Activated CD4-positive, alpha-beta T cell treated with anti-CD3 and anti-CD28 coated beads, Interleukin-2, amount 10 ng/mL, durations not matched to agents 7 days and 5 days (primary cell): ENCODE measurements at places on chromosomes 3 and 15. TPM values are rescaled to one million over a fixed set of nuclear protein-coding genes. Genes with fewer than 3 reads are reported as not detected.

GRCh38 chr3:141231952-141232823, 563 bp downstream of the PXYLP1 start:
- peaks cover 63% of the 10 kb centered on the region for H3K4me1 ChIP-seq
- peak overlapping the region; percentile 70 for H3K27ac ChIP-seq
- H3K36me3 ChIP-seq: peaks cover 17% of the 10 kb centered on the region
- DNase-seq: peak; percentile 23

- no peak for DNase-seq
- peaks cover 52% of the 10 kb centered on the region for H3K4me1 ChIP-seq
- no peaks in the 10 kb centered on the region for H3K27me3 ChIP-seq
- H3K4me3 ChIP-seq: no peak overlapping the region
- peak overlapping the region; percentile 48 for H3K27ac ChIP-seq
Measured at GRCh38 chr3:152376351-152377183, 107.8 kb downstream of the MBNL1 start.

GRCh38 chr3:13636186-13636585, 87.3 kb downstream of the FBLN2 start:
- no peaks in the 10 kb centered on the region for H3K36me3 ChIP-seq
- no peak for DNase-seq
- no peak overlapping the region for H3K27ac ChIP-seq
- no peaks in the 10 kb centered on the region for H3K4me1 ChIP-seq
- H3K4me3 ChIP-seq: no peak overlapping the region
- no peaks in the 10 kb centered on the region for H3K27me3 ChIP-seq

- no peak for DNase-seq
- no peaks in the 10 kb centered on the region for H3K36me3 ChIP-seq
- no peaks in the 10 kb centered on the region for H3K4me1 ChIP-seq
- no peaks in the 10 kb centered on the region for H3K27me3 ChIP-seq
- H3K27ac ChIP-seq: no peak overlapping the region
Measured at GRCh38 chr3:79200456-79200855, 567.3 kb downstream of the ROBO1 start.

DNA sequence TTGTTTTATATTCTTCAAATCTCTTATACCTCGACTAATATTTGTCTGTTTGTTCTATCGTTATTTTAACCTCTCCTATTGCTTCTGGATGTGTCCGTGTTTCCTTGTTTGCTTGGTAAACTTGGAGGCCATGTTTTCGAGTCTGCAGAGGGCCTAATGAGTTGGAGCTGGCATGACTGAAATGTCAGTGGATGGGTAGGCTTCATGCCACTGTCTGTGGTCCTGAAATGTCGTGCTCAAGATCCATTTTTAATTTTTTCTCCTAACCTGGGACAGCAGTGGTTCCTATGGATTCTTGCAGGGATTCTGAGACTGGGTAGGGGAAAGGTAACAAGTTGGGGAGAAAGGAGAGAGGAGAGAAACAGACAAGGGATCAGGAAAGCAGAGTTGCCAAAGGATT, 18.8 kb upstream of the GASK1A start:
- H3K36me3 ChIP-seq: no peaks in the 10 kb centered on the region
- DNase-seq: no peak
- H3K27ac ChIP-seq: no peak overlapping the region
- H3K4me3 ChIP-seq: no peak overlapping the region

GRCh38 chr15:85792912-85793590, 1.7 kb downstream of the KLHL25 start:
- peak overlapping the region; percentile 87 for H3K4me3 ChIP-seq
- peak overlapping the region; percentile 28 for H3K27ac ChIP-seq
- H3K4me1 ChIP-seq: peaks cover 45% of the 10 kb centered on the region
- H3K36me3 ChIP-seq: peaks cover 3% of the 10 kb centered on the region
- peak; percentile 39 for DNase-seq
- H3K27me3 ChIP-seq: peaks cover 2% of the 10 kb centered on the region

GRCh38 chr3:14806641-14807263, 12.0 kb upstream of the FGD5 start:
- H3K27me3 ChIP-seq: peaks cover 67% of the 10 kb centered on the region
- H3K27ac ChIP-seq: no peak overlapping the region
- H3K4me3 ChIP-seq: no peak overlapping the region
- no peaks in the 10 kb centered on the region for H3K36me3 ChIP-seq

- H3K4me1 ChIP-seq: peaks cover 48% of the 10 kb centered on the region
- H3K36me3 ChIP-seq: peaks cover 20% of the 10 kb centered on the region
- no peak overlapping the region for H3K27ac ChIP-seq
- no peaks in the 10 kb centered on the region for H3K27me3 ChIP-seq
- DNase-seq: no peak
Measured at GRCh38 chr15:101133181-101133460, 118.7 kb downstream of the CHSY1 start.

GRCh38 chr3:135788146-135788545, 177.4 kb upstream of the PPP2R3A start:
- no peaks in the 10 kb centered on the region for H3K4me1 ChIP-seq
- no peaks in the 10 kb centered on the region for H3K27me3 ChIP-seq
- no peak for DNase-seq

GRCh38 chr3:11212299-11212608, 58.0 kb downstream of the HRH1 start:
- H3K27ac ChIP-seq: no peak overlapping the region
- peaks cover 8% of the 10 kb centered on the region for H3K27me3 ChIP-seq
- DNase-seq: no peak
- H3K36me3 ChIP-seq: no peaks in the 10 kb centered on the region
- H3K4me3 ChIP-seq: no peak overlapping the region

- peaks cover 7% of the 10 kb centered on the region for H3K36me3 ChIP-seq
- no peak overlapping the region for H3K27ac ChIP-seq
- peaks cover 37% of the 10 kb centered on the region for H3K4me1 ChIP-seq
- no peak overlapping the region for H3K4me3 ChIP-seq
- peaks cover 3% of the 10 kb centered on the region for H3K27me3 ChIP-seq
Measured at GRCh38 chr3:9183011-9183410, 66.4 kb downstream of the SRGAP3 start.

DNA sequence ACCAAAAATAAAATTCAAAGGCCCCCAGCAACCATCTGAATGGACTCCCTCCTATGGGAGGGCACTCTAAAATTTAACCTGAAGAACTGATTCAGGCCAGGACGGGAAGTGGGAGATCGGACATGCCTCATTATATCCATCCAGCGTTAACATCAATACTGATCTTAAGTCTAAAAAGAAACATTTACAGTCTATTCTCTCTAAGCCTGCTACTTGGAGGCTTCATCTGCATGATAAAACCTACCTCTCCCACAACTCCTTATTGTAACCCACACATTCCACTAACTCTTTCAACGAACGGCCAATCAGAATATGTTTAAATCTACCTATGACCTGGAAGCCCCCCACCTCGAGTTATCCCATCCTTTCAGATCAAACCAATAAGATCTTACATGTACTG, 68.4 kb downstream of the HERC1 start:
- H3K36me3 ChIP-seq: peaks cover 10% of the 10 kb centered on the region
- H3K4me3 ChIP-seq: no peak overlapping the region
- H3K27me3 ChIP-seq: no peaks in the 10 kb centered on the region
- H3K27ac ChIP-seq: no peak overlapping the region

Gene WDR82
- total RNA-seq: 140 TPM

Gene LTF
- not detected for total RNA-seq

Gene SHC4
- 0.30 TPM for total RNA-seq

Gene GRK7
- total RNA-seq: not detected

Gene CLDN16
- total RNA-seq: not detected

Gene MYO9A
- total RNA-seq: 21.8 TPM

Gene TRIM59
- 79.8 TPM for total RNA-seq
